ENCODE measurements at places on chromosomes 1 and 21.

DNA sequence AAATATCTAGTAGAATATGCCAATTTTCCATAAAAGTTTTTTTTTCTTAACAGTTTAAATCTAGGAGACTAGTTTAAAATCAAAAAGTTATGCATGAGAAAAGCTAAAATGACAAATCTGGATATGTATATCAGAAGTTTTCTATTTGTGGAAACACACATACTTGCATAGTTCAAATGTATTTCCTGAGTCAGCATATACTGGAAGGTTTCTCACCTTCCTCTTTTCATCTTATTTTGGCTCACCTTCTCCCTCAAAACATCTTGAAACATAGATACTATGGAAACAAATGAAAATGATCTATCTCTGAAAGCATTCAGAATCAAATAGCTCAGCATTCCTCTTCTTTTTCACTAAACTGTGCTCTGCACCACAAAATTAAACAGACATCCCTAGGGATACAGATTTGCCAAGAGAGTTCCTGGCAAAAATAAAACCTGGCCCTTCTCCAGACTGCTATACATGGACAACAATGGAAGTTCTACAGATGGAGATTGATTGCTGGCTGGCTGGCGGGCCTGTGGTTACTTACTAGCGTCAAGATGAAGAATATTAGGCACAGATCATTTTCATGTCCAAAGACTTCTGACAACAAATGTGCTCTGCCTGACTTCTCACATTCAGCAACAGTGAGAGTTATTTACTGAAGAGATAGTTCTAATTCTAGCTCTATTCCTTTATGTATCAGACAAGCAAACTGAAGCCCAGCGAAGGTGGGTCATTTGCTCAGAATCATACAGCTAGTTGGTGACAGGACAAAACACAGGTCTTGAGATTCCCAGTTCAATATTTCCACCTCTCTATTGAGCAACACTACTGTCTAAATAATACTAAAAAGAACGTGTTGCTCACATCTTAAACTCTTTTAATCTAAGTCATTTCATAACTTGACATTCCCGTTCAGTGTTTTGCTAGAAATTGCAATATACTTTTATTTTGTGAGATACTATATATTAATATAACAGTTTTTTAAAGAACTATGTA is 26.6 kb downstream of the DIPK1A start:
- no peak for DNase-seq

DNA sequence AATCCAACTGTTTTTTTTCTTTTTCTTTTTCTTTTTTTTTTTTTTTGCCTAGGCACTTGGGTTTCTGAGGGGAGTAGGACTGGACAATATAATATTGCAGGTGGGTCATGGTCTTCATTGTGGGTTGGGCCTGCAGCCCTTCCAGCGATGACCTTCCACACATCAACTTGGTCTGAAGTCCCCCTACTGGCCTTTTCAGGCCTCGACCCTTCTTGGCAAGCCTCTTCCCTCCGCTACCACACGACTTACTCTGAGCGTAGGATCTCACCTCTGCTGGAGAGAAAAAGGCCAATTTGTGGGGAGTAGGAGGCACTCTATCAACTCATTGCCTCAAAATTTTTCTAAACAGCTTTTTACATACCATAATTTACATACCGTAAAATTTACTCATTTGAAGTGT is 51.1 kb upstream of the GRIK3 start:
- no peak for DNase-seq

DNA sequence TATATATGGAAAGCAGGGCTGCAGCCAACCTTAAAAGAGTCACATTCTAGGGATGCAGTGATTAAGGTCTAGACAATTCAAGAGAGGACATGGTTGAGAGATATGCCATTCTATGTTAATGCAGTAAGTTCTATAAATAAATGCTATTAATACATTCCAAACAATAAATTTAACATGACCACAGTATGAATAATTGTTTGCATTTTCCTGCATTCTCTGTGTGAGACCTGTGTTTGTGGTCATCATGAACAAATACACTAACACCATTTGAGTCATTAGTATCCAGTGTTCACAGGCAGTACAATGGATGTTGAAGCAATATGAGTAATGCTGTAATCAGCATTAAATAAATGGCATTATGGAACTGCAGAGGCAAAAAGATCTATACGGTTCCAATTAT is 5.5 kb upstream of the ZRANB2 start:
- DNase-seq, result no peak

DNA sequence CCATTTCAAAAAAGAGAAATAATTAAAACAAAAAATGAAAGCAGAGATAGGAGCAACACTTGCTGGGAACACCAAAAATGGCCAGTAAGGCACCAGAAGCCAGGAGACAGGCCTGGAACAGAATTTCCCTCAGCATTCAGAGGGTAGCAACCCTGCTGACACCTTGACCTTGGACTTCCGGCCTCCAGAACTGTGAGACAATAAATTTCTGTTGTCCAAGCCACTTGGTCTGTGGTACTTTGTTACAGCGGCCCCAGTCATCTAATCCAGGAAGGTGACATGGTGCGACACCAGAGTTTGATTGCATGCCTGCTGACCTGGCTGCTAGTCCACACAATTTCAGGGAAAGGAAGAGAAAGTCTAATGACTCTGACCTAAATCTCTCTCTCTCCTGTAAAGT is 10.6 kb upstream of the RAB4A start:
- DNase-seq, result no peak

- no peak for DNase-seq
Observed at GRCh38 chr1:176884911-176885310, 279.6 kb downstream of the ASTN1 start.

DNA sequence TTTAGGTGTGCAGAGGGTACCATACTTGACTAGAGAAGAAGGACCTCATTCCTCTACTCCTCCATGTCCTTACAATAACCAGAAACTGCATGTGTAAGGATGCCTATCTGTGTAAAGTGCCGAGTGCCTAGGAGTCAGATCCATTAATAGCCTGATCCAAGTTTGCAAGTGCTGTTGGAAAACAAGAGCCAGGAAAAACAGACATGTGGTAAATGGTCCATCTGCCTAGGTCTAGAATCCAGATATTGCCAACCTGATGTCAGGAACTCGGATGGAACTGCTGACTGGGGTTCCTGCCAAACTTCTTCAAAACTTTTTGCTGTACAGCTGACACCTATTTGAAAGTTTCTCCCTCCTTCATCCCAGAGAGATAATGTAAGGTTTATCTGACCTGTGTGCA is 239.4 kb upstream of the CAMK1G start:
- DNase-seq, result no peak

All from CD4-positive, alpha-beta T cell (primary cell).